ENCODE measurements at places on chromosomes 3 and 15. TPM values are rescaled to one million over a fixed set of nuclear protein-coding genes. Genes with fewer than 3 reads are reported as not detected.

GRCh38 chr3:60577601-60578000 is 673.7 kb downstream of the FHIT start:
- peaks cover 10% of the 10 kb centered on the region for H3K4me1 ChIP-seq
- H3K27ac ChIP-seq = no peak overlapping the region
- DNase-seq = no peak
- no peak overlapping the region for H3K4me3 ChIP-seq

DNA sequence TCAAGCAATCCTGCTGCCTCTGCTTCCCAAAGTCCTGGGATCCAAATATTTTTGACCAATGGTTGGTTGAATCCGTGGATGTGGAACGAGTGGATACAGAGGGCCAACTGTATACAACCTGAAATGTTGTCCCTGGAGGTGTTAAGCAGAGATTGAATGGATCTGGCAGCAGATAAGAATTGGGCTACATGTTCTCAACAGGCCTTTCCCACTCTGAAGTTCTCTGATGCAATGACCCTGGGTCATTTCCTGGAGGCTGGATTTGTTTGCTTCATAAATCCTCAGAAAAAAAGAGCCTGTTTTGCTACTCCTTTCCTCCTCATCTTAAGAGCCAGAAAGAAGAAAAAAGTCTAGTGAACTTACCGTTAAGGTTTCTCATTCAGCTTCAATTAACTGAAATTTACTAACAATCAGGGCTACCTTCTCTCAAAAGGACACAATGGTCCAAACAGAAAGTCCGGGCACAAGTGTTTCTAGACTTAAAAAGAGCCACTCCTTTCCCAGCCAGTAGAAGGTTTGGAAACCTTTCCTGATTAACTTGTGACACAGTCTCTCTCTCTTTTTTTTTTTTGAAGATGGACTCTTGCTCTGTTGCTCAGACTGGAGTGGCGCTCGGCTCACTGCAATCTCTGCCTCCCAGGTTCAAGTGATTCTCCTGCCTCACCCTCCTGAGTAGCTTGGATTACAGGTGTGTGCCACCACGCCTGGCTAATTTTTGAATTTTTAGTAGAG is 6.5 kb downstream of the ARHGEF3 start:
- no peak overlapping the region for H3K4me3 ChIP-seq
- DNase-seq = no peak
- peaks cover 9% of the 10 kb centered on the region for H3K4me1 ChIP-seq
- H3K27ac ChIP-seq = peak overlapping the region; percentile 57

DNA sequence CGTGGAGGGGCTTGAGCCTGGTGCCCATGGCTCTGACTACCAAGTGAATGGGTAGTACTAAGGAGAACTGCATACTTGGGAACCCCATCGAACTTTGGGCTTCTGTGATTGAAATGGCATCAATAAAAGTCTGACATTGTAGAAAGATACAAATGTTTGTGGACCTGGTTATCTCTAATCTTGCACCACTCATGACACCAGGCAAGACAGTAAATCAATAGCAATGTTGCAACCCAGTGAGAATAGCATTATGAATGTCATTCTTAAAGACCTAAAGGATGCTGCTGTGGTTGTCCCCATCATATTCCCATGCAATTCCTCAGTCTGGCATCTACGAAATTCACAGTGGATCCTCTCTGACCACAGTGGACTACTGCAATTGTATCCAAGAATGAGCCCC is 233.6 kb upstream of the LYSMD4 start:
- no peaks in the 10 kb centered on the region for H3K36me3 ChIP-seq
- no peak overlapping the region for H3K4me3 ChIP-seq
- H3K4me1 ChIP-seq = no peaks in the 10 kb centered on the region
- no peak overlapping the region for H3K27ac ChIP-seq

Gene SCN11A
- total RNA-seq = not detected

Gene ADPRH
- total RNA-seq = 2.8 TPM

Data from Caco-2 (cell line).